ENCODE measurements at places on chromosomes 5 and 9.

- DNase-seq: no peak
Observed at GRCh38 chr5:29169886-29170285, 2023.6 kb upstream of the CDH6 start.

DNA sequence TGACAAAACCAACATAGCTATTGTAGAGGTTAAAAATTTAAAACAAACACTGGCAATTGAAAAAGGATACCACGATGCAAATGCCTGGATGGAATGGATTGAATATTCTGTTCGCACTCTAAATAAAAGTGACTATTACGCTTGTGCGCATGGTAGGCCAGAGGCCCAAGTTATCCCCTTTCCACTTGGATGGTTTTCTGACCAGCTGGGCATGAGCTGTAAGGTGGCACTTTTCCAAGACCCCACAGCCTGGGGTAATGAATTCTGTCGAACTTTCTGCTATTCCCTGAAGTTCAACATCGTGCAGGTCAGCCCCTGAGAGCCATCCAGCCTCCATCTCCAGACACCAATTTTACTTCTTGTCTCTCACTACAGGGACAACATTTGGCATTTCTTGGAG is 5.4 kb upstream of the RNF180 start:
- DNase-seq: no peak

DNA sequence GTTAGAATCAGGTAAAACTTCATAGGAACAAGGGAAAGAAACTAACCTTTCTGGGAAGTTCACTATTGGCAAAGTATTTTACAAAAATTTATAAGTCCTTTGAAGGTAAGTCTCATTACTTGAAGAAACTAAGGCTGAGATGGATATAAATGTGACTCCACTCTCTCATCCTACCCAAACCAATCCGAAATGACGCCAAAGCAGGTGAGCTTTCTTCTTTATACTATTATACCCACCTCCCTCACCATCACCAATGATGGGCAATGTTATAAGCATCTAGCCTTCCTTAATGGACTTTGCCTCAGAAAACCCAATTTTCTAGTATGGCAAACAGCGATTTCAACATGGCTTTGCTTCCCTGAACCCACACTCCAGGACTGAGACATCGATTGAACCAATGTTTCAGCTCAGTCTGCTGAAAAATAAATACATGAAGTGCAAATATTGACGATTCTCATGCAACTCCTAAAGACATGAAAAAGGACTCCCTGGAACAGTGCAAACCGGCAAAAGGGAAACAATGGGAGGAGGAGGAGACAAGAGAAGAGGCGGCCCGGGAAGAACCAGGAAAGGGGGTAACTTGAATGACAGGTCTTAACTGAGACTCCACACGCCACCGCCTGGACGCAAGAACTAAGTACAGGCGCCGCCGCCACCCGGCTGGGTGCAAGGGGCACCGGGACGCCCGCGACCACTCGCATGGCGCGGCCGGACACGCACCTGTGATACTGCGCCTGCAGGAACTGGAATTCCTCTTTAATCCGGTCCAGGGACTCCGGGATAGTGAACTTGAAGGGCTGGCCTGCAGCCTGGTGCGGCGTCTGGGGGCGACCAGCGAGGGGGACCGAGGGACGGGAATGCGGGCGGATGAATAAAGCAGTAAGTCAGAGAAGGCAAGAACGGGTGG is 2.5 kb downstream of the TLE1 start:
- DNase-seq: peak; percentile 36

DNA sequence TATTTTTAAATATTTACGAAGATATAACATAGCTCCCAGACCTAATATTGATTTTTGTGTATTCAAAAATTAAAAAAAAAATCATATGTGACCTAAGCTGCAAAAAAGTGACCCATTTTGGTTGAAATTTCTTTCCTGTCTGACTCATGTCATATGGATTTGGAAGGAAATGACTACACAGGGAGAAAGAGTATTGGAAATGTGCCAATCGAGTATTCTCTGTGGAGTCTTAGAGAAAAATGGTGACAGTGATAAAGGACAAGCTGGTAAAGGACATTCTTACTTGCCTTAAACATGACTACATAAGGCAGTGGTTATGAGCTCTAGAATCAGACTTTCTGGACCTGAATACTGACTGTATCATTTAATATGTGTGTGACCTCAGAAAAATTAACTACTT is 262.9 kb upstream of the PTPRD start:
- peak; percentile 5 for DNase-seq

GRCh38 chr9:20398536-20399338 is 223.6 kb downstream of the MLLT3 start:
- no peak for DNase-seq

DNA sequence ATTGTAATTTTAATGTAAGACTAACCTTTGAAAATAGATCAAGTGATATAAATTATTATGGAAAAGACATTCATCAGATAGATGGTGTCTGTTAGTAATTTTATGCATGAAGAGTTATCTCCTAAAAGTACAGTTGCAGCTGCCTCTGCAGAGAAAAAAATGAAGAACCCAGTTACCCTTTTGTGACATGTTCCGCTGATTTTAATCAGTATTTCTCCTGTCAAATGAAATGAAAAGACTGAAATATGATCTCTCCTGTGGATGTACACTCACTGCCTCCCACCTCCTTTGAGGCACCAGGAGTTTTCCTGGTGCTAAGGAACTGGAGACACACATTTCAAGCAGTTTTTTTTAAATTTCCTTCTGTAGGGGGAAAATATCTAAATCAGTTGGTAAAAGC is 277.4 kb downstream of the KIF4B start:
- no peak for DNase-seq

DNA sequence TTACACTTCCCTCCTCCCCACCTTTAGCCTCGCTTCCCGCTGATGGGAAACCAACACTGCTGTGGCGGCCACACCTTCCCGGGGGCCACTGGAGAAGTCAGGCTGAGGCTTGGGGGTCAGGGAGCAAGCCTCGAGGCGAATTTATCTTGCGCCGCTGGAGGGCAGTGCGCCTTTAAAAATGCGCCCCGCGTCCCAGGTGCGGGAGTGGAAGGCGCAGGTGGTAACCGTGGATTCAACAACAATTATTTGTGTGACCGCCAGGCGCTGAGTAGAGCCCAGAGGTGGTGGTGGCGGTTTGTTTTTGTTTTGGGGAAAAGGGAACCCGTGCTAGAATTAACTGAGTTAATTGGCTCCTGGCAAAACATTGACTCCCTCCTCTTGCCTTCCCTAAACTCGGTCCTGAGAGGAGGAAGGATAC is 1.1 kb downstream of the CFAP77 start:
- DNase-seq: no peak

DNA sequence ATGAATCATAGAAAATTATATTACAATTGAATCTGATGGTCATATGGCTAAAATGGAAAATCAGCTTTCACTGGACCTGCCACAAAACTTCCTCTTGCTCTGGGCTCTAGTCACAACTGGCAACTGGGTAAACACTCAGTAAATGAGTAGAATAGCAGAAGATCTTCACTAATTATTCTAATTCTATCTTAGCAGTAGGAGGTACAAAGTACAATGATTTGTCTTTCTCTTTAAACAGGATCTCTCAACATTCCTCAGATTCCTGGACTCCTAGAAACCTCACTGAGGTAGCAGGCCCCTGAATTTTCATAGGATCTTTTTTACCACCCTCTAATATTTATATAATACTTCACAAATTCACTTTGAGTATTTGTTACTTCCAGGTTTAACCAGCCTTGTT is 239.9 kb upstream of the SMARCA2 start:
- DNase-seq: no peak

DNA sequence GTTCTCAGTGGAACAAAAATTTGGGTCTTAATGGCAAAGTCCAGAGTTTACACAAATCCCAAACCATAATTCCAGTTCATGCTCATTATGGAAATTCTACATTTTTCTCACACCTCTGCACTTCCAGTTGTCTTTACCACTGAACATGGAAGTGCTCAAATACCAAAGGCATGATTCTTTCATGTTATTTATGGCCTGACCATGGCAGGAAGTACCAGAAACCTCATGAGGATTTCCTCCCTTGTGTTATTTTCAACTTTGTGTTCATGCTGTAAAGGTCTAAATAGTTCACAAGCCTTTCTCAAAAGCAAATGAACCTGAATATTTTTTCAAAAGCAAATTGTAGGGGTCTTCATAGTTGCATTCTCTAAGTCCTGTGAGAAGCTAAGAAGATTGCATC is 82.0 kb upstream of the ITGA1 start:
- peak; percentile 9 for DNase-seq

GRCh38 chr5:114360357-114360756 is 1.5 kb upstream of the KCNN2 start:
- DNase-seq: no peak

DNA sequence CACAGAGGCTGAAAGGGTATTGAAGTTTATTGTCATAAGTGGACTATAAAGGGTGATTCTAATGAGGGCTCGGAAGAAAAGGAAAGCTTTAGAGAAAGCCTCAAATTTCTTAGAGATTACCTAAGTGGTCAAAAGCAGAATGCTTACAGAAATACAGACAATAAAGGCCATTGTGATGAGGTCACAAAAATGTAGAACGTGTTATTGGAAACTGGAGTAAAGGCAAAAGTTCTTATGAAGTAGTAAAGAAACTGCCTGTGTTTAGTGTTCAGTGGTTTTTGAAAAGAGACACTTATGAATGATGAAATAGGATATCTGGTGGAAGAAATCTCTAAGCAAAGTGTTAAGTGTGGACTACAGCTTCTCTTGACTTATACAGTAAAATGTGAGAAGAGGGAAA is 726.9 kb downstream of the DNAH5 start:
- DNase-seq: no peak

GRCh38 chr5:134142806-134143205 is 28.3 kb downstream of the TCF7 start:
- no peak for DNase-seq

- no peak for DNase-seq
Observed at GRCh38 chr9:128082151-128082550, 14.1 kb downstream of the SLC25A25 start.

GRCh38 chr9:135218331-135219225 is 131.1 kb downstream of the OLFM1 start:
- no peak for DNase-seq

GRCh38 chr9:38263532-38263931 is 129.0 kb upstream of the ALDH1B1 start:
- DNase-seq: peak; percentile 12

GRCh38 chr9:112841261-112841660 is 49.4 kb downstream of the SLC46A2 start:
- DNase-seq: no peak

DNA sequence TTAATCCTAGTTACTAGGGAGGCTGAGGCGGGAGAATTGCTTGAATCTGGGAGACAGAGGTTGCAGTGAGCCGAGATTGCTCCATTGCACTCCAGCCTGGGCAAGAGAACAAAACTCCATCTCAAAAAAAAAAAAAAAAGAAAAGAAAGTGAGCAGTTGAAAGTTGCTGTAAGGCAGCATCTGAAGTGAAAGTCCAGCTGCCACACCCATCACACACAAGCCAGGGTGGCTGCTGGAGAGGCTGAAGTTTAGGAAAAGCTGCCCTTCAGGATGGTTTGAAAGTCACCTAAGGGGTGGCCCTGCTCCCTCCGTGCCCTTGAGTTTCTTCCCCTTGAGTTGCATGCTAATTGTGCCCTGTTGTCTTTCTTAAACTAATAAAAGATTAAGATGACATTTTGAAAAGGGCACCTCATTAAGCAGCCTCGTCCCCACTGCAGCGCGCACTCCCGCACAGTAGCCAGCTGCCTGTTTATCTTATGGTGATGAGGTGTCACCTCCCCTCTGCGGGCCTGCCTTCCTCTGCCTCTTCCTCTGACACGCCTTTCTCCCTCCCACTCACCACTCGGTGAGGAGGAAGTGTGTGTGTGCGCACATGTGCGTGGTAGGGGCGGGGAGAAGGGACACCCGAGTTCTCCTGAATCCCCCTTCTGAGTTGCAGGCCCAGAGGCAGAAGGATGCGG is 104.2 kb upstream of the PANK3 start:
- no peak for DNase-seq

- no peak for DNase-seq
Observed at GRCh38 chr9:81826517-81826906, 101.7 kb upstream of the SPATA31D4 start.

DNA sequence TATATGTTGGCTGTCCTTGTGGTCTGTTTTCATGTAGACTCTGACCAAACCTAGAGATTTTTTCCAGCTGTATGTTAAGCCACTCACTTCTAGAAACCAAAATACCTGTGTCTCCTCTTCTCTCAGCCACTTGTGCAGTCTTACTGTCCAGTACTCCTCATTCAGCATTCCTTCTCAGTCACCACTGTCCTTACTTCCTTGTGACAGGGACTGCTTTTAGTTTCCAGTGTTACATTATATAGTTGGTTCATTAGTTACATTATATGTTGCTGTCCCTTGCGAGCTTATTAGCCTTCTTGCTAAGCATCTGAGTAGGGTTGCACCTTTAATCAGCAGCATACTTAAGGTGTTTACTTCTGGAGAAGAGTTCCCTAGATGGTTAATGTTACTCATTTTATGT is 4.3 kb downstream of the ATP6V1G1 start:
- no peak for DNase-seq

GRCh38 chr9:133934482-133935232 is 57.5 kb downstream of the VAV2 start:
- no peak for DNase-seq

GRCh38 chr9:97847474-97848214 is 5.4 kb upstream of the FOXE1 start:
- DNase-seq: no peak

DNA sequence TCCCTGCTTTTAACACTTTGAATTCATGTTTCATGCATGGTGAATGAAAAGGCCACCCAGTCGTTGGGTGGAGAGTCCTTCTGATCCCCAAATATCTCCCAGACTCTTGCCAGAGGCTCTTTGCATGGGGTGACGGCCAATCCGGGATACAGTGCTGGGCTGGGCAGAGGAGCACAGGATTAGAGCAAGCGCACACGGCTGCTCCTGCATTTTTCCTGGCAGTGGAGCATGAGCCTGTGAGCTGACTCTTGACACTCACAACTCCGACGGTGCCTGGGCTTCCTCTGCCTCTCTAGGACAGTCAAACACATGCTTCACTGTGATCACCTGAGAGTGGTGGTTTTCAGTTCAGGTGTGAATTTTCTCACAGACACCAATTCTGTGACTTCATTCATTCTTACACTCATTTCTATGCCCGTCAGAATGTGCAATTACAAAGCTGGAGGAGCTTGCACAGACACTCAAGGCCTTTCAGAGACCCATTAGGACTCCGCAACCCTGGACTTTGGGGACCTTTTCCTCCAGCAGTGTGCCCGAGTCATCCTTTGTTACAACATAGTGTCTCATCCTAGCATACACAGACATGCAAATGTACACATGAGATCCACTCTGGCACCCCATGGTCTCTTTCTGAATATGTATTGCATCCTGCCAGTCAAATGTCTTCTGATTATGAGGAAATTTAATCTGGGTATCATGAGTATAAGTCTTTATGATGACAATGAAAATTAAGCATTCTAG is 206.6 kb downstream of the ICE1 start:
- no peak for DNase-seq

GRCh38 chr9:132039284-132039683 is 40.4 kb downstream of the MED27 start:
- no peak for DNase-seq

GRCh38 chr9:71609448-71609830 is 158.9 kb downstream of the CEMIP2 start:
- no peak for DNase-seq
